Cortex of kidney (tissue), 1 donor: ENCODE measurements at places on chromosomes 2 and 18.

DNA sequence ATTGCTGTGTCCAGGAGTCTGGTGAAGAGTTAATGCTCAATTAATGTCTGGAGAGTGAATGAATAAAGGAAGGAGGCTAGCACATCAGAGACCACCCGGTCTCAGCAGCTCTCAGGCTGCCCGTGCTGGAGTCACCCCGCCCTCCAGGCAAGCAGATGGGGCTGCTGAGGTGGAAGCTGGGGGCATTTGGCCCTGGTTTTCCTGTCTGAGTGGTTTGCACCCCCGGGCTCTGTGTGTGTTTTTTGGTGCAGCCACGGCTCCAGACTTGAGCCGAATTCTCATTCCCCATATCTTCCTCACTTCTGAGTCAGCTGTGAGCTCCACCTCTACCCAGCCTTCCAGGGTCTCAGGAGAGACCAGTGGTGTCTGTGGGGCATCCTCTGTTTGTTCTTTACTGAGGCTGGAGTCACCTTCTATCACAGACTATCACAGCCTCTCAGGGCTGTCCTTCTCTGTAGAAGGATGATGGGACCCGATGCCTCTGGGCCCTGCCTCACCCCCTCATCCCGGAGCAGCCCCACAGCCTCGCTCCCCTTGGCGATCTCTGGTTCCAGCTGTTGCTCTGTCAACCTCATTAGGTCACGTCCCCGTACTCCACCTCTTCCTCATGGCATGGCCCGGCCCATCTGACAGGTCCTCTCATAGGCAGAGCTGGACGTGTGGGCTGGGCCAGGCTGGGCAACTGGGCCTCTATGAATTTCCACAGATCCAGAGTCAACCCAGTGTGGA lies 60.8 kb downstream of the HS1BP3 start:
- no peak for DNase-seq

- DNase-seq, result no peak
Observed at GRCh38 chr18:34492652-34493051, 217.4 kb upstream of the DTNA start.

- no peak for DNase-seq
Observed at GRCh38 chr2:208033701-208034502, 8.6 kb upstream of the PLEKHM3 start.

GRCh38 chr2:96468904-96469303 lies 36.3 kb downstream of the NEURL3 start:
- DNase-seq, result no peak

- no peak for DNase-seq
Observed at GRCh38 chr2:20213651-20214565, 11.0 kb downstream of the SDC1 start.

GRCh38 chr2:120508567-120509041 lies 162.7 kb downstream of the INHBB start:
- no peak for DNase-seq

- DNase-seq, result no peak
Observed at GRCh38 chr2:170814533-170815230, 2.0 kb upstream of the GAD1 start.

DNA sequence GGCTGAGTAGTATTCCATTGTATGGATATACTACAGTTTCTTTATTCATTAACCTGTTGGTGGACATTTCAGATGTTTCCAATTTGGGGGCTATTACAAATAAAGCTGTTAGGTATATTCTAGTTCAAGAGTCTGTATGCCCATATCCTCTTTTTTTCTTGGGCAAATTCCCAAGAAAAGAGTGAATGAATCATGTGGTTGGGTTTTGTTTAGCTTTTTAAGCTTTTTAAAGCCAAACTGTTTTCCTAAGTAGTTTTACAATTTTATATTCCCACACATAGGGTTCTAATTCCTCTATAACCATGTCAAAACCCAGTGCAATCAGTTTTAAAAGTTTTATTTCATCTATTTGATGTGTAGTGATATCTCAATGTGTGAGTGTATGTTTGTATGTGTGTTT lies 44.9 kb upstream of the BAZ2B start:
- DNase-seq, result no peak

DNA sequence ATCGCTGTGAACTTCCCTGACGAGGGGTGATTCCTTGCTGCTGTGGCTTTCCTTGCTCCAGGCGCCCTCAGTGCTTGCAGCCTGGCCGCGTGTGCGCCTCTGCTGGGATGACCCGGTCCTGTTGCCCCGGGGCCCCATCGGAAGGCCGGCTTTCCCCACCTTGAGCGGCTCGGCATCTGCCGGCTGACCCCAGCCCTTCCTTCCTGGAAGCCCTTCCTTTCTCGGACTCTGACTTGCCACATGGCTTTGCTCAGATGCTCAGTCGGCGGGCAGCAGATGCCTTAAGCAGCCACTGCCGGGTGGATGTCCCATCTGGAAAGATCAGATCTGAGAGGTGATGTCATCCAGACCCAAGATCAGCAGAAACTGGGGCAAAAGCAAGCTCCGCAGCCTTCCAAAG lies 100.5 kb upstream of the ODC1 start:
- no peak for DNase-seq

GRCh38 chr18:46789088-46789487 lies 32.2 kb upstream of the ST8SIA5 start:
- DNase-seq, result no peak

DNA sequence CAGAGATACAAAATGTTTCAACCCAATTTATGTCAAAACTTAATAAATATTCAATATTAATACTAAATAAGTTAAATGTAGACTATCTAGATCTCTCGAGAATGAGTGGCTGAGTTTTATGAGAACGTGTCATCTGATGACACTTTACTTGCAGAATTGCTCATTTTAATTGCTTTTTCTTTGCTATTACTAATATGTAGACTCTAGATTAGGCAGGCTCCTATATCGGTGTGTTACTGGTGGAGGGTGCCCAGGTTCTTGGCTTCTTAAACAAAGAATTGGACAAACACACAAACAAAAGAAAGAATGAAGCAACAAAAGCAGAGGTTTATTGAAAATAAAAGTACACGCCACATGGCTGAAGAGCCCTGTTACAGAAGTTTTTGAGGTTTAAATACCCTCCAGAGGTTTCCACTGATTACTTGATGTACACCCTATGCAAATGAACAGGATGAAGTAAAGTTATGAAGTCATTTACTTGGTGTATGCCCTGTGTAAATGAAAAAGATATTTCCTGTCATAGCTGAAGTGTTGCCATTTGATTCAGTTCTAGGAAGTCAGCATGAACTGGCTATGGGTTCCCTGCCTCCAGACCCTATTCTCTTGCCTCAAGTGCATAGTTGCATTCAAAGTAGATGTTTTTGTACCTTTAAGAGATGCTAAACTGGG lies 122.9 kb upstream of the ITGA4 start:
- no peak for DNase-seq

- DNase-seq, result no peak
Observed at GRCh38 chr2:104040771-104041170, 813.1 kb upstream of the POU3F3 start.

DNA sequence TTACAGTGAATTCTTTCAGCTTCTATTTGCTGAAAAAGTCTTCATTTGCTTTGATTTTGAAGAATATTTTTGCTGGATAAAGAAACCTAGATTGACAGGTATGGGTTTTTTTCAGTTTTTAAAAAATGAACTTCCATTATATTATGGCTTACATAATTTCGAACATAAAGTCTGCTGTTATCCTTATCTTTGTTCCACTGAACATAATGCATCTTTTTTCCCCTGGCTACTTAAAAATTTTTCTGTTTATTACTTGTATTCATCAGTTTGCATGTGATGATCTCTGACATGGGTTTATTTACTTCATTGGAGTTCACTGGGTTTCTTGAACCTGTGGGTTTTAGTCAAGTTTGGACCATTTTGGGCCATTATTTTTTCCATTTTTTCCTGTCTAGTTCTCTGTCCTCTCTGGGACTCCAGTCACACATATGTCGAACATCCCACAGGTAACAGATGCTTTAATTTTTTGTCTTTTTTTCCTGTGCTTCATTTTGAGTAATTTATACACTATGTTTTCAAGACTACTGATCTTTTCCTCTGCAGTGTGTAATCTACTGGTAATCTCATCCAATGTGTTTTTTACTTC lies 33.1 kb downstream of the SEC11C start:
- DNase-seq, result no peak

GRCh38 chr2:240871071-240871958 lies 2.7 kb downstream of the AGXT start:
- no peak for DNase-seq

DNA sequence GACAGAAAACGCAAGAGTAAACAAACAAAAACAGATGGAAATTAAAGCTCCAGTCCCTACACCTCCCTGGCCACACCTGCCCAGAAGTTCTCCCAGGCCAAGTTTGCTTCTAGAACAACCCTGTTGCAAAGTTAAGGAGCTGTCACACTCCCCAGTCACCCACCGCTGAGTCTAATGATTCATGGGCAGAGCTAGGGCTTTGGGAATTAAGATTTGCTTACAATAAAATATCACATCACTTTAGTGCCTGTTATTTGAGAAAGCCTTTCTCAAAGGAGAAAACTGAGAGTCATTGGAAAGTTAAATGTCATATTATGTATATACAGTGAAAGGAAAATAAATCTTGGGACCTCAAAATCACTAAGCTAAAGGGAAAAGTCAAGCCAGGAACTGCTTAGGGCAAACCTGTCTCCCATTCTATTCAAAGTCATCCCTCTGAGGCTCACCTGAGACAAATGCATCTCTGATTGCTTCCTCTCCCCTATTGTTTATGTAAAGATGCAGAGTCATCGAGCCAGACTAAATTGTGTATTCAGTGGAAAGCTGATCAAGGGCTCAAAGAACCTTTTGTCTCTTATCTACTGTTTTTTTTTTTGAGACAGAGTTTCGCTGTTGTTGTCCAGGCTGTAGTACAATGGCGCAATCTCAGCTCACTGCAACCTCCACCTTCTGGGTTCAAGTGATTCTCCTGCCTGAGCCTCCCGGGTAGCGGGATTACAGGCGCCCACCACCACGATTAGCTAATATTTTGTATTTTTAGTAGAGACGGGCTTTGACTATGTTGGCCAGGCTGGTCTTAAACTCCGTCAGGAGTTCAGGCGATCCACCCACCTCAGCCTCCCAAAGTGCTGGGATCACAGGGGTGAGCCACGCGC lies 2.8 kb downstream of the CRYGB start:
- no peak for DNase-seq

- DNase-seq, result no peak
Observed at GRCh38 chr2:45904267-45904945, 252.9 kb downstream of the PRKCE start.

DNA sequence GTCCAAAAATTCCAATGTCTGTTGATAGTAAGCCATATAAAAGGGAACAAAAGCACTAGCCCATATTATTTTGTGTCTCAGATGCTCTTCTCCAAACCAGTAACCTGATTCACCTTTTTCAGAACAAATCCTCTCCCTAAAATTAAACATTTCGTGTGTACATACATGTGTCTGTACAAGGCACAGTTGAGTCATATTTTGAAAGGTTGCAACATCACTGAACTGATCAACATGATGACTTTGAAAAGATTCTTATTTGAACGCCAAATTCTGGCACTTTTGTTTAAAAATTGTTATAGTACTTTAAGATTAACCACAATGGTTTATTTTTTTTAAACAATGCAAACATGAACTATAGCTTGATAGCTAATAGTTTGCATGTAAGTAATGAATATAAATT lies 102.5 kb downstream of the RIT2 start:
- no peak for DNase-seq

GRCh38 chr2:173037245-173038120 lies 38.2 kb upstream of the MAP3K20 start:
- no peak for DNase-seq

DNA sequence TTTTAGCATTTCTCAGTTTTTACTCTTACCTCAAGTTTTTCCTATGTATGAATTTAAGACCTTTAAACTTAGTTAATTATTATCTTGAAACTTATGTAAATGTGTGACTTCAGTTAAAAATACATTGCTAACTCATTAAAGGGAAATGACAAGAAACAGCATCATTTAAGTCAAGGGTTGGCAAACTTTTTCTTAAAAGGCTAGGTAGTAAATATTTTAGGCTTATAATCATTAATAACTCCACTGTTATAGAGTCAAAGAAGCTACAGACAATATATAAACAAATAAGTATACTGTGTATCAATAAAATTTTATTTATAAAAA lies 259.7 kb upstream of the RBMS1 start:
- no peak for DNase-seq

DNA sequence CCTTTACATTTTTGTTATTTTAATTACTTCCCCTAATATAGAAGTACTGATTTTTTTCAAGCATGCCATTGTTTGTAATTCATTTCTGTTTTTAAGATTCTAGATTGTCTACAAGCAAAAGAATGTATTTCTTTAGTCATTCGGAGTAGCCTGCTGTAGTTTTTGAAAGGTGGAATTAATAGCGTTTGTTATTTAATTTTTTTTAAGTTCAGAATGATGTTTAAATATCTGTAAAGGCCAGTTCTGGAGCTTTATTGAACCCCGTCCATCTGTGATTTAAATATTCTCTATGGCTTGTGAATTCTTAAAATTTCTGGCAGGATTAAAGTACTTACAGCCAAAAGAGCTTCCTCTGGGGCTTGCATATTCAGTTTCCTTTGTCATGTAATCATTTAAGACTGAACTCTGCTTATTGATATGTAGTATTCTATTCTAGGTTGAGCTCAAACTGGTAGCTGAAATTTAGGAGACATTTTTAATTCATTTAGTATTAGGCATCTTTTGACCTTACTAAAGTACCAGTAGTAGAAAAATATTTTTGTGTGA lies 5.2 kb downstream of the TGIF1 start:
- no peak for DNase-seq

DNA sequence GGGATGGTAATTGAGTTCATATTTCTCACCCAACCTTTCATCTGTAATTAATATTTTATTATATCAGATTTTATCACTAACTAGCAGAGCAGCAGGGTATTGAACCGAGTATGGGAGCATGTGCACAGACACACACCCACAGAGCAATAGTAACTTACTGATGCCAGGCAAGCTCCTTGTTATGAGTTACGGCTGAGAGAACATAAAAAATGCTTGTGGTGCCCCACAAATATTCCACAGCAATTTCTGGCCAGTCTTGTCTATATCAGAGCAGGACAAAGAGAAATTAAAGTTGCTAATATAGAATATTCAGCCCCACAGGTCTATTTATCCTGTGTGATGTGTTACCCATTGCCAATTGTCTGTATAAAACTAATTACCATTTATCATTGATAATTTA lies 501.8 kb upstream of the RAB12 start:
- no peak for DNase-seq

- DNase-seq, result no peak
Observed at GRCh38 chr2:192072778-192073177, 122.0 kb downstream of the TMEFF2 start.

- DNase-seq, result no peak
Observed at GRCh38 chr2:65030476-65031332, 25.5 kb upstream of the CEP68 start.

GRCh38 chr2:127139766-127140165 lies 32.8 kb upstream of the BIN1 start:
- no peak for DNase-seq
